ENCODE measurements at places on chromosomes 2 and 18.

GRCh38 chr2:71589763-71590162 lies 136.4 kb downstream of the DYSF start:
- no peak for DNase-seq

GRCh38 chr18:8610459-8610851 lies 1.2 kb downstream of the RAB12 start:
- no peak for DNase-seq

- no peak for DNase-seq
These were observed 31.1 kb downstream of the TOGARAM2 start for GRCh38 chr2:29012211-29012681.

GRCh38 chr2:138959031-138959430 lies 178.8 kb upstream of the NXPH2 start:
- DNase-seq = no peak

DNA sequence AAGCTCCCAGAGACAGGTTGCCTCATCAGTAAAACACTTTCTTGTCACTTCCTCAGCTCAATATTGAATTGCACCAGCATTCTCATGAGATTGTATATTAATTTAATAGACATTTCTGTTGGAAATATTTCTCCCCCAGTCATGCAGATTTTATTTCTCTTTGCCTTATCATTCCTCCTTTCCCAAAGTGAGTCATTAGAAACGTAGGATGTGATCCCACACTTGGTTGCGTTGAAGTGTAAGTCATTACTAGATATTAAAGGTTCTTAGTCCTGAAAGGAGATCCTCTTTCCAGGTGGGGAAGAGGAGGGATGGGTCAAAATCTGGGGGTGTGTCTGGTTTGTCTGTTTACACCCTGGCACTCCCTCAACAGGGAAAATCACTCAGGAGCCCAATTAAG lies 438.2 kb downstream of the SLC4A3 start:
- DNase-seq = no peak

GRCh38 chr2:65199891-65200290 lies 27.7 kb upstream of the ACTR2 start:
- DNase-seq = no peak

GRCh38 chr2:200278694-200279316 lies 27.7 kb upstream of the SPATS2L start:
- no peak for DNase-seq

GRCh38 chr2:95215018-95215612 lies 7.8 kb downstream of the ZNF892 start:
- DNase-seq = no peak

GRCh38 chr18:79008356-79008940 lies 28.8 kb downstream of the SALL3 start:
- no peak for DNase-seq

DNA sequence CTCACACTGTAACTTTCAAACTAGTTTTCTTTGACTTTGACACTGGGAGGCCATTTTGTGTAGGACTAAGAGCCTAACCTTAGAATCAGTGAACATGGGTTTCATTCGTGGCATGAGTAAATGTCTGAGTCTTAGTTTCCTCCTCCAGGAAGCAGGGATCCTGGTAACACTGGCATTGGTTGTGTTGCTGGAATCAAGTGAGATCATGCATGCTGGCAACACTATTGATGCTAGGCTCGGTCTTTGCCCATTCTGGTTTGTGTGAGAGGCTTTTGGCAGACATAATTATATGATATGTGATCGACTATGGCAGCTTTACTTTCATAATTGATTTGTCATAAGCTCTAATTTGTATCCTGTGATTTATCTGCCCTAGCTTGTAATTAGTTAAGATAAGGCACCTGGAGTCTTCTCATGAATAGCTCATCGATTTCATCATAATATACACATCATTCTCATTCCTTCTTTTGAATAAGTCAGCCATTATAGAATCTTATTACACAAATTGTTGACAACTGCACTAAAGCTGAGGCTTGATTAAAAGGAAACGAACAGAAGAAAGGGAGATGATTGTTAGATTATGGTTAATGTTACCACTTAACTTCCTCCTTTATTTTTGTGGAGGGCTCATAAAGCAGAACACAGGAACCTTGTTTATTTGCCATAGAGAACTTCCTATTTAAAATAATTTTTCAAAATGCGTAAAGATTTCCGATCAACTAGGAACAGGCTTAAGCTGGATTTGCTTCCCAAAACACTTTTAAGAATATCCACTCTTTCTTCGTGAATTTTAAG lies 12.6 kb downstream of the PPP1R1C start:
- no peak for DNase-seq

DNA sequence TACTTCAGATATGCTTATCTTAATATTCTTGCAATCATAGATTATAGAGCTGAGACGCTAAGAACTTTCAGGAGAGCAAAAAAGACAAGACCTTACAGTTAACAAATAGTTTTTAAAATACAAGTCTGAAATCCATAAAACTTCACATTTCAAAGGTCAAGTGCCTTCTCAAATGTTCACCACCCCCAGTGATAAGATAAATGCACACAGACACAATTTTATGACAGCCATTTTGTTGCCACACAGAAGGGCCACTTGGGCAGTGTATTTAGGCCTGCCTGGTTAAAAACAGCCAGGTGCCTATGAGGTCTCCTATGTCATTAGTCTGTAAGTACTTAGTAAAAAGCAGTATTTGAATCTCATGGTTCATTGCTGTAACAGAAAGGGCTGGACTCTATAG lies 8.1 kb upstream of the PSTPIP2 start:
- DNase-seq = no peak

DNA sequence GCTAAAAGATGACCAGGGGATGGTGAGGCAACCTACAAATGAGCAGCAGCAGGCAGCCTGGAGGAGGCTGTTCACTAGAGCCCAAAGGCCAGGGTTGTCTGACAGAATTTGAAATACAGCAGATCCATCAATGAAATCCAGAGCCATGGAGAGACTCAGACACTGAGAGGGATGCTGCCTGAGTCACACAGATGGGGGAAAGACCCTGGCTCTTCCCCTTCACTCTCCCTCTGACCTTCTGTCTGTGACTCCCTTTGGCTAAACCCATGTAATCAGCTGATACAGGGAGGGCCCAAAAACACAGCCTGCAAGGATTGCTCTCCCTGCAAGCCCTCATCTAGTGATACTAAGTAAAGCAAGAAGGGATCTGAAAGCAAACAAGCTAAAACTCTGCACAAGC lies 166.5 kb upstream of the SPOPL start:
- no peak for DNase-seq

DNA sequence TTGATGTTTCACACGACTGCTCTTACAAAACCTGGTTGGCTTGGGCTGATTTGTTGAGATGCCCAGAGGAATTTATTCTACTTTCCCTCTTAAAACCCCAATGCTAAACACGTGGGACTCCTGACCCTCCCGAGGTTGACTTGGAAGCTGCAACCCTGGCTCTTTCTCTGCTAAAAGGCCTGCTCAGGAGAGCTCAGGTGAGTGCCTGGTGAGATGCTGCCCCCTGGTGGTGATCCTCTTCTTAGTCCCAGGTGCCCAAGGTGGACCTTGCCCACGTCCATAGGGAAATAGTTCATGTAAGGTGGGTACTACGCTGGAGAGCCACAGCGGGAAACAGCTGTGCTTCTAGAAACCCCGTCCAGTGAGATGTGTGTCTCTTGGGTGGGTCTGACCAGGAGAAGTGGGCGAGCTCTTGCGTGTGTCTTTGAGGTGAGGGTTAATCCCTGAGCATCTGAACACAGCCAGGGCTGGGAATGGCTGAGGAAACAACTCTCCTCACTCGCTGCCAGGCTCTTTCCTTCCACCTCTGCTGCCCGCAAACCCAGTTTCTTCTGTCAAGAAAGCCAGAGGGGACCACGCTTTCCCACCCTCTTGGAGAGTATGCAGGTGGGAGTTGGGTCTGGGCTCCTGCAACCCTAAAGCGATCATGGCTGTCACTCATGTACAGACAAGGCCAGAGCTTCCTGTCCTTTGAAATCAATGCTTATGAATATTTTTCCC lies 25.5 kb upstream of the PXDN start:
- DNase-seq = no peak

GRCh38 chr2:130823886-130824491 lies 12.7 kb upstream of the ARHGEF4 start:
- DNase-seq = no peak

DNA sequence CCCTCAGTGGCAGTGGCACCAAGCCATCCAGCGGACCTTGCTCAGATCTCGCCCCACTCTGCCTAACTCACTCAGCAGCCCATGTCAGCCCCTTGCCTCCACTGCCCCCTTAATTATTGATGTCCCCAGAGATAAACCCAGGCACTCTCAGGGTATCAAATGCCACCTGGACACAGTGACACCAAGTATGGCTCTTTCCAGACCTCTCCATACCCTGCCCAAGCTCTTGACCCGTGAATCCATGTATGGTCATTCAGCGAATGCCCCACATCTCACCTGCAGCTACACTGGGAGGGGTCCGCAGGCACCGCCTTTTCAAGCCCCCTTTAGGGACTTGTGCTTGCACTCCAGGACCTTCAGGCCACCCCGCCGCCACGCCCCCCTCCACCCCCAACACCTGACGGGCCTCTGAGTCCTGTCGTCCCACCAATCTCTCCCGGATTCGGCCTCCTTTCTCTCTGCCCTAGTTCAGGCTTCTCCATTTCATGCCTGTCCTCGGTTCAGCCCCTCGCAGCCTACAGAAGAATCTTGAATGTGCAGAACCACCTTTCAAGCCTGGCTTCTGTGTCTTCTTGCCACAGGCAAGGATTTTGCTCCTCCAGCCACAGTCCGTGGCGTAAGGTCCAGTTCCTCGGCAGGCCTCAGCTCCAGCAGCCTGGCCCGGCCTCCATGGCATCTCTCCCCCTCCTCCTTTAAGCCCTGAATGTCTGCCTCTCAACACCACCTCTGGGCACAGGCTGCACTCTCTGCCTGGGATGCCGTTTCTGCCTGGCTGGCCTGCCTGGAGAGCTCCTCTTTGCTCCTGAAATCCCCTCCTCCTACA lies 54.1 kb upstream of the ODC1 start:
- DNase-seq = no peak

GRCh38 chr18:76697441-76697901 lies 124.9 kb upstream of the ZNF236 start:
- DNase-seq = no peak

DNA sequence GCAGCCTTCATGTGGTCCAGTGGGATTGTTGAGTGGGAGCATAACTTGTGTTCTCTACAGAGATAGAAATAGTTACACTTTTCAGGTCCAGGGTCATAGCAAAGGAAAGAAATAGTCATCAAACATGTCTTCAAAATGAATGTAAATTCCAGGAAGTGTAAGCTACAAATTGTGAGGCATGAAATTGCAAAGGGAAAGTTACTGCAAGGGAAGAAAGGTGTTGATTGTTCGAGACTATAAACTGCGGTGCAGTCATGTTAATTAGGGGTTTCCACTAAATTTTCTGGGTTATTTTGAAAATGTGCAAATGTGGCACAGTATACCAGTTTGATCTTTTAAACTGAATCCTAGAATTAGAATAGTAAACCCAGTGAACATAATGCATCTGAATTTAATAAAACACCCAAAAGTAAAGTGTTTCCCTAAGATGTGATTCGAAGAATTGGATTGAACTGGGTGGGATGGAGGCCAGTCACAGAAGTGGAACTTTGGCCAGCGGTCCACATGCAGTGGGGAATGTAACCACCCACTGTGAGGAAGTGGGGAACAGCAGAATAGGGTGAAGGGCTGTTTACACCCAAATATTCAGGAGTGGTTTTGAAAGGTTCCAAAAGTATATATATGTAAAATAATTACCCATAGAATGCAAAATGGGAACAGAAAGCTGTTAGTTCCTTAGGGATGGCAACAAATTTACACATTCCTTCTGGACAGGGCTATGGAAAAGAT lies 126.5 kb upstream of the CCDC68 start:
- DNase-seq = no peak

GRCh38 chr2:101805152-101806088 lies 107.9 kb downstream of the MAP4K4 start:
- no peak for DNase-seq

DNA sequence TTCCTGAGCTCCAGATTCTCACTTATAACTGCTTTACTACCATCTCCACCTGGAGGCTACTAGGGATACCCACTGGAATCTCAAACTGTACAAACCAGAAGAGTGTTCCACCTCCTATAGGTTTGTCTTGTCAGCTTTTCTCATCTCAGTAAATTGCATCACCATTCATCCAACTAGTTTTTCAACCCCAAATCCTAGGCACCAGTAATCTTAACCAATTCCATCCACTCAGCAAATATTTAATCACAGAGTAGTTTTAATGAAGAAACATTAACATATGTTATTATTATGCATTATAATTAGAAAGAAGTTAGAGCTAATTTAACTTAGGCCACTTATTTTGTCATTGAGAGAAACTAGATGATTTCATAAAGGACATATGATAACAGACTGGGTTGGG lies 635.0 kb downstream of the DCDC2C start:
- no peak for DNase-seq

DNA sequence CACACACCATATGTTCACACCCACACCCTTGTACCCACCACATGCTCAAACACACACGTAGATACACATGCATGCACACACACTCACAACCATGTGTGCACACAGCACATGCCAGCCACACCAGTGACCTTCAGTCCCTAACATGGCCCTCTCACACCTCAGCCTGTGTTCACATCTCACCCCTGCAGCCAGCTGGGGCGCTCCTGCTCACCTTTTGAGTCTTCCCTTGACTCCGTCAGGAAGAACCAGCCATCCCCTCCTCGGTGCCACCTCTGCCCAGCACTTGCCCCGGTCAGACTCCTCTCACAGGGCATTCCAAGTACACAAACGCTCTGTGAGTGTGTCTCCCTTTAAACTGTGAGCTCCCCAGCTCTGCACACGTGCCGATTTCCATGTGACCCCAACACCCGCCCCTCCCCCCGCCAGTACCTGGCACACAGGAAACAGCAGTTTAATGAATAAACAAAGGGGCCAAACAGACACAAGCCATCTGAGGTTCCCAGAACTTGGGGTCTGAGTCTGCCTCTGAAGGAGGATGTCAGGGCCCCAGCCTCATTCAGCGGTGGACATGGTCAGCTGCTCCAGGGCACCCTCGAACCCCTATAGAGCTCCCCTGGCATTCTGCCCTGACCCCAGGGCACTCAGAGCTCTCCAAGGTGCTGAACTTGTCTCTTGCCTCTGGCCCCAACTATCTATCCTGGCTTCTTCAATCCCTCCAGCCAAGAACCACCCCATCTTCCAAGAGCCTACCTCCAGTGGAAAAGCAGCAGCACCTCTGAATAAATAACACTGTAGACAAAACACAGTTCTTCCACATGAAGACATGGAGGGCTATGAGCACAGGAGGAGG lies 252.9 kb downstream of the ATAD2B start:
- DNase-seq = no peak

GRCh38 chr2:36140391-36140790 lies 215.2 kb upstream of the CRIM1 start:
- no peak for DNase-seq

DNA sequence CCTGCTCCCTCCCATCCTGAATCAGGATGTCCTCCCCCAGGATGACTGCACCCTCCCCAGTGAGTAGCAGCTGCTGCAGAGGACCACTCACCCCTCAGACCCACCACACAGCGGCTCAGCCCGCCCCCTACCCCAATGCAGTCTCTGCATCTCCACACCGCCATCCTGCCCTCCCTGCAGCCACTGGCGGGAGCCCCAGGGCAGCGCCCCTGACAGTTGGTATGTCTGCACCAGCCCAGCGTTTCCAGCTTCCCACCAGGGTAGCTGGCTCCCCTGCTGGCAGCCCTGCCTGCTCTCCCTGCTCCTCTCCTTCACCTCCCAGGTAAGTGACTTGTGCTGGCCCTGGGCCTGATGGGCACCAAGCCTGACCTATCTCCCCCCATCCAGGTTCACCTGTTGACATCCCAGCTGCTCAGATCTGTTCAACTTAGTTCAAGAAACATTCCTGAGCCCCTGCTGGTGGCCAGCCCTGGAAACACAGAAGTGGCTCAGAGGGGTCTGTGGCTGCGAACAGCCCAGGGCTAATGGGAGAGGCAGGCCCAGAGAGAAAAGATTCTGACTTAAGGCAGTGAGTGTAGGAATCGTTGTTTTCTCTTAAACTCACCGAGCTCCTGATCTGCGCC lies 117.7 kb upstream of the RAB6C start:
- DNase-seq = no peak

All from kidney epithelial cell (primary cell).